Fibroblast of skin of scalp (primary cell): ENCODE measurements at places on chromosomes 2 and 18.

DNA sequence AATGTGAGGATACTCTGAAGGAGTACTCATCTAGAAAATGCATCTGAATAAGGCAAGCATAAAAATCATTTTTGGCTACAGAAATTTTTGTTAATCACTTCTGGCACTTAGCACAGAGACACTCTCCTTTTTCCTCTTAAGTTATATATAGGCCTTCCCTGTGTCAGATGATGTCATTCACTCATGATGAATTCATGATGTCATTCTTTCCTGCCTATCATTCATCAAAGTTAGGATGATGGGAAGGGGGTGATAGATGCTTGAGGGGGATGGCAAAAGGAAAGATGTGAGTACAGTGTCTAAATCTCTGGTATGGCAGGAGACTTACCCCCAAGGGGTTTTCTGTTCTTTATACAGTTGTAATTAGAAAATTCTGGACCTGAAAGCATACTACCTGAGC lies 42.0 kb downstream of the MAP3K20 start:
- DNase-seq: no peak

GRCh38 chr18:59800897-59801296 lies 98.9 kb upstream of the PMAIP1 start:
- no peak for DNase-seq

DNA sequence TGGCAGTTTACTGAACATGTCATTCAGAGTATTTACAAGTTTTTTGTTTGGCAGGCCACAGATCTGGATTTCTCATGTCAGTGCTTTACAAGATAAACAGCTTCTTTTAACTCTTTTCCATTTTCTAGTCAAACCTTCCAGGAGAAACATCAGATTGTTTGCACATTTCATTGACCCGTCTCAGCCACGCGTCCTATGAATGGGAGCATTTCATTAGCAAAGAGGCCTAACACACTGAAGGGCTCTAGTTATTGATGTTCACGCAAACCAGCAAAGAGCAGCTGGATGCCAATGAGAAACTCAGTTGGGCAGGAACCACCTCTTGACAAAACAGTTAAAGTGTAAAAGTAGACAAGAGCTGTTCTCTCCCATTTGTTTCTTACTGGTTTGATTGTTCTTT lies 29.2 kb upstream of the MFF start:
- DNase-seq: no peak

GRCh38 chr18:40088130-40088529 lies 1866.9 kb upstream of the PIK3C3 start:
- no peak for DNase-seq
